Stimulated activated naive CD8-positive, alpha-beta T cell treated with anti-CD3 and anti-CD28 coated beads, Interleukin-15, Interleukin-2, amounts not matched to agents 100 U/mL and 50 U/mL, for 24 hours (primary cell): ENCODE measurements at places on chromosomes 3 and 15.

DNA sequence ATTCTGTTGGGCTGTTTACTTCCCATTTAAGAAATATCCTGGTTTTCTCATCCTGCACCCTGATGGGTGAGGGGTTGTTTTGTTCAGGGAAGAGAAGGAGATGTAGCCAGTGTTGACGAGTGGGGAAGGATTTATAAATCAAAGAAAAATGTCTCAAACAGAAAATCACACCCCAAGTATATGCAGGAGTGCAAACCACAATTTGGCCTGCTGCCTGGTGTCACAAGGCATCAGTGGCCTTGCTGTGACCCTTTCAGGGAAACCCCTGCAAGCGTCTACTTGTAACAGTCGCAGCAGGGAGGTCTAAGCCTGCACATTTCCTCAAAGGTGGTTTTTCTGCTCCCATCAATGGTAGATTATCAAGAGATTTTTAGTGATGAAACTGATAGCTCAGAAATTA, 132.6 kb upstream of the LRRN1 start:
- DNase-seq = peak; percentile 9

DNA sequence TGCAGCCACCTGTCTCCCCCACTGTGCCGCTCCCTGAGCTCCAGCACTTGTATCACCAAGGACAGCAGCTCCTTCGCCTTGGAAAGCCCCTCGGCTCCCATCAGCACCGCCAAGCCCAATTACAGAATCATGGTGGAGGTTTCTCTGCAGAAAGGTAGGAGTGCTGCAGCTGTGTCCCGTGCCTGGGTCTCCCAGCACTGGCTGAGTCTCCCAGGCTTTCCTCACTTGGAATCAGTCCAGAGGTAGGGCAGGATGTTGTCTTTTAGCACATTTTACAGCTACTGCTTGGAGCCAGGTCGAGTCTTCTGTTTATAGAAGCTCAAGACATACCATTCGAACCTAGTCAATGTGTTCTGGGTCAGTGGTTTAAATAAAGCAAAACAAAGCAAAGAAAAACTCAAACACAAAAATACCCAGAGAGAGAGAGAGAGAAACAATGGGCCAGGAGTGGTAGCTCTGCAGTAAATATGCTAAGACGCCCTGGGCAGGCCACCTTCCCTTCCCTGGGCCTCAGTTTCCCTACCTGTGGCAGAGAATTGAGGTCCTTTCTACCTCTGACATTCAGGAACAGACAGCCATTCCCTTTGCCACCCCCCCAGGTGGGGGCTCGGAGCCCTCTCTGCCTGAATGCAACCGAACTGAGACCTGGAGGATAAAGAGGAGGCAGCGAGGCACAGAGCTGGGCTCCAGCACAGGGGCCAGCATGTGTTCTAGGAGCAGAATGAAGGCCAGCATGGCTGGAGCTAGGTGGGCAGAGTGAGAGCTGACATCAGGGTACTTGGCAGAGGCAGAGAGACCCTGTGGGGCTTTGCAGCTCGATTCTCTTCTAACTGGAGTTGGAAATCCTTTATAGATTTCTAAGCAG, 44.1 kb downstream of the STARD5 start:
- DNase-seq = no peak

DNA sequence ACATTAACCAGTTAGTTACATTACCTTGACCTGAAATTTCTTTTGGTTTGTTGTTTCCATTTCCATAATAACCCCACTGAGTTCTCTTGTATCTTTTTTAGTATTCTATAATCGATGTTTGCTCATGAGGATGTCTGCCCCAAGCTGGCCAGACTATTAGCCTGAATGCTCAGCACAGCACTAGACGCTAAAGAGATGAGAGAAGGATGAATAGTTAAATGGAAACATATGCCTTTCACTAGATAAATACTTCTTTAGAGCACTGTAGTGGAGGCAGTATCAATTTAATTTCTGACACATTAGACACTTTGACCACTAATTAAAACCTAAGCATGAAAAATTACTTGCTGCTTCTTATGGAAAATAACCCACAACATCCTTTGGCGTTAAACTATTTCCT, 654.9 kb upstream of the KCNMB2 start:
- no peak for DNase-seq

GRCh38 chr3:49972656-49973055, 32.7 kb downstream of the RBM6 start:
- DNase-seq = no peak

DNA sequence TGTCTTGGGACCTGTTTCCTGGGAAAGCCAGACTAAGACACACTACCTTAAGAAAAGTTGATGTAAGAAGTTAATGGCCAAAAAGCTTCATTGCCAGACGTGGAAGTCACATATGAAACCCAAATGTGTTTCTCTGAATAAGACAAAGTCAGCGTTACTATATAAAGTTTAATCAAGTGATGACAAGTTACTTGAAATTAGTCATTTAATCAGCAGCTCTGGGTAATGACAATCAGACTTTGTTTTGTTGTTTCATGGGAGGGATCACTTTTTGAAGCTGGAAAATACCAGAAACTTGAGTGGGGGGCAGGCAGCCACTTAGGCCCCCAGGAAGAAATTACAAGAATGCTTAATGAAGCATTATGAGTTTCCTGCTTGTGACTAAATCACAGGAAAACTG, 218.6 kb downstream of the PTPRG start:
- no peak for DNase-seq

DNA sequence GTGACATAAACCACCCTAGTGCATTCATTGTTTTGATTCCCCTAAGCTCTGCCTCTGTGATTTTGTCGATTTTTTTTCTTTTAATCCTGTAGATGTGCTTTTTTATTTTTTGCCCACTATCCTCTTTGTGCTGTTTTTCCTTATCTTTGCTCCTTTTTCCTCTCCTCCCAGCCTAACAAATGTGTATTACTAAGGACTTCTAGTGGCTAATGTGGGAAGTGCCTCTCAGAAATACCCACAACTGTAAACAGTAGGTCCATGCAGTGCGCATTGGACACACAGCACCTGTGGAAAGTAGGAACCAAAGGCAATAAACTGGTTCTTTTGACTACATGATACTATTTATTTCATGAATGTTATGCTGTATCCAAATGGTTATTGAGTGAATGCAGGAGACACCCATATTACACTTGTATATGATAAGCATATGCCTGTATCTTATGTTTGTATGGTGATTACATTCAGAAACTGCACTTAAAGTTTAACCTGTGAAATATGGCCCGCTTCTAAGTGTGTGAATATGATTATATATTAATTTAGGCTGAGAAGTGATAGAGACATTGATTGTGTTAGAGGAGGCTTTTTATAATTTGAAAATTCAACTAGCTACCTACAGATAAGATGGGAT, 147.8 kb downstream of the PLCL2 start:
- DNase-seq = no peak

- no peak for DNase-seq
Observed at GRCh38 chr3:181913254-181913653, 201.5 kb downstream of the SOX2 start.
